ENCODE measurements at places on chromosomes 2 and 18.

DNA sequence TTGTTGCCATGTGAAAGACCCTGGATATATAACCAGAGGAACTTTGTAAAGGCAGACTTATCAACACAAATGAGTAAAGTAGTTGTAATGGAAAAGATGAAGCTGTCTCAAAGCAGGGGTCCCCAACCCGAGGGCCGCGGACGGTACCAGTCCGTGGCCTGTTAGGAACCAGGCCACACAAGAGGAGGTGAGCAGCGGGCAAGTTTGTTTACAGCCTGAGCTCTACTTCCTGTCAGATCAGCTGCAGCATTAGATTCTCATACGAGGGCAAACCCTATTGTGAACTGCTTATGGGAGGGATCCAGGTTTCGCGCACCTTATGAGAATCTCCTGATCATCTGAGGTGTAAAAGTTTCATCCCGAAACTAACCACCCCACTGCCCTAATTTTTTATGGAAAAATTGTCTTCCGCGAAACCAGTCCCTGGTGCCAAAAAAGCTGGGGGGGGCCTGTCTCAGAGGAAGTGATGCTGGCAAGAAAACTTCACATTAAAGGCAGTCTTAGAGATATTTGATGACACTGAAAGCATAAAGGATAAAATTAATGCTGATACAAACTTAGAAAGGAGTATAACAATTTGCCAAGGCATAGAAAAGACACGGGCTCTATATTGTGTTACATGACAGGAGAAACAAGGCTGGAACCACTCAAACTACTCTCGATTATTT lies 57.5 kb upstream of the MSTN start:
- no peak for DNase-seq

- DNase-seq, result no peak
Measured at GRCh38 chr2:37295469-37296073, 29.1 kb downstream of the PRKD3 start.

DNA sequence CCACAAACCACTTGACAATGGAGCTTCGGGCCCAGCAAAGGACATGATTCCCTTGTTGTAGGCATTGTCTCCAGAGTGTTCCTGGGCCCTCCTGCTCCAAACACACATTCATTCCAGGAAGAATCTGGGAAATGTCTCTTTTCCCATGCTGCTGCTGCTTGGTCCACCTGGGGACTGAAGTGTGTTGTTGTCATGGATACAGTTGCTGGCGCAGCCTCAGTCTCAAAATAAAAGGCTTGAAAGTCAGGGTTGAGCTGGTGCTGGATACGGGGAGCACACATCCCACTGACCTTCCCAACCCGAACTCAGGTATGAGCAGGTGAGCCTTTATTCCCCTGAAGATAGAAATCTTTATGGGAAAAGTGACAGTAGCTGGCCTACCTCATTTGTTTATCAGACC lies 30.6 kb upstream of the SPP2 start:
- no peak for DNase-seq

GRCh38 chr18:22324191-22325131 lies 93.3 kb downstream of the CTAGE1 start:
- no peak for DNase-seq

- no peak for DNase-seq
Measured at GRCh38 chr2:214265991-214266489, 144.8 kb upstream of the VWC2L start.

DNA sequence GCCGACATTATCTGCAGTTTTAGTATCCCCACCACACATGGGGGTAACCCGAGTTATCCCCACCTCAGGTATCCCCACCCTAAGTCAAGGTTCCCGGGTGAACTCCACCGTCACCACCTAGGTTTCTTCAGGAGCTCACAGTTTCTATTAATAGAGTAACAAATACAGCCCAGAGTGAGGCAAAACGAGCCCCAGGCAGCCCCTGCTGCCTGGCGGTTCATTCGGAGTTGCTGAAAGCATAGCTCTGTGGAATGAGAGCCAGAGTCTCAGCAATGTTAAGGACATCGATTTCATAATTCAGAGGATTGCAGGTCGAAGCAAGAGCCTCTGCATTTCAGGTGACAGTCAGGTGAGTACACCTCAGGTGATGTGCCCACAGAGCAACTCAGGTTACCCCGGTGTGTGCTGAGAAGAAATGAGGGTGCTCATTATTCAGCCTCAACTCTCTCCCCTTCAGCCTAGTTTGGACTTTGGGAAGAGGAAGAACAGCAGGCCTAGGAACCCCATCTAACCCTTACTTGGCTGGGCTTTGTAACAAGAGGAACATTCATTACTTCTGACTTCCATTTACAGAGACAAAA lies 10.7 kb downstream of the SATB2 start:
- no peak for DNase-seq

- DNase-seq, result no peak
Measured at GRCh38 chr18:8526332-8526731, 82.9 kb upstream of the RAB12 start.

DNA sequence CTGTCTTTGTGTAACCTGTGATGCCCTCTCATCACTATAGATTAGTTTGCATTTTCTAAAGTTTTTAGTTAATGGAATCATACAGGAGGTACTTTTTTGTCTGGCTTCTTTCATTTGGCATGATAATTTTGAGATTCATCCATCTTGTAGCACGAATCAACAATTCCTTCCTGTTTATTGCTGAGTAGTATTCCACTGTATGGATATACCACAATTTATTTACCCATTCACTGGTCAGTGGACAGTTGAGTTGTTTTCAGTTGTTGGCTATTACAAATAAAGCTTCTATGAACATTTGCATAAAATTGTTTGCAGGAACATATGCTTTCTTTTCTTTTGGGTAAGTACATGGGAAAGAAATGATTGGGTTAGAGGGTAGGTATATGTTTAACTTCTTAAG lies 40.1 kb upstream of the ZNF396 start:
- no peak for DNase-seq
